ENCODE measurements at places on chromosomes 12 and 14. TPM values are rescaled to one million over a fixed set of nuclear protein-coding genes. Genes with fewer than 3 reads are reported as not detected.
A peak's percentile ranks its signal among the peaks of the same experiment; 100 is the strongest.

Gene ANKRD33
- not detected for total RNA-seq

DNA sequence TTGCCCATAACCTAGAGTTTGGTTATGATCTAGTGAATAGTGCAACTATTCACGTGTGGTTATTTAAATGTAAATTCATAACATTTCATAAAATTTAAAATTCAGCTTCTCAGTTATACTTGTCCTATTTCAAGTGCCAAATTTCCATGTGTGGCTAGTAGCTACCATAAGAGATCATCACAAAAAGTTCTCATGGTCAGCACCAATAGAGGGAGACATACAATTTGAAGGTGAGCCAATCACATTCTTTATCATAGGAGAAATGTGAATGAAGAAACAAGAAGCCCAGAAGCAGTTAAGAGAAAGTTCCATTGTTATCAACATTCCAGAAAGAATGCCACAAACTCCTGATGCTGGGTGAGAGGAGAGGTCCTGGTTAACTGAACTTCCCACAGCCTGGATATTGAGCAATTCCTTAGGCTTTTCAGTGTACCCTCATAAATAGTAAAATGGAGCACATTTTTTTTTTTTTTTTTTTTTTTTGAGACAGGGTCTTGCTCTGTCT, 892.9 kb upstream of the USP15 start:
- H3K4me3 ChIP-seq, result no peak overlapping the region
- no peaks in the 10 kb centered on the region for H3K27me3 ChIP-seq

DNA sequence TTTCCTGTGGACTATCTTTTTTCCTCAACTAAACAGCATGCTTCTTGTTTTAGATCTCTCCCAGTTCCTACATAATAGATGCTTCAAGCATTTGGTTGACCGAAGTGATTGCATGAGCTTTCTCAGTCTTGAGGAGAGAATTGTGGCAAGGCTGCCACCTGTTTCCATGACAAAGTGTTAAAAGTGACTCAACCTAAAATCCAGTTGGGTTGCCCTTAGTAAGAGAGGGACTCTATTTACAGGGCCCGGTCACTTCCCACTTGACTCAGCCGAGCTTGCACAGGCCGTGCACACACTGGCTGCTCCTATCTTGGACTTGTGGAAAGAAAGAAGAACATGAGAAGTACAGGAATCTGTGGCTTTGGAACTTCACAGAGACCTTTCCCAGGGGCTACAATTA, 2.1 kb upstream of the B4GALNT3 start:
- H3K27me3 ChIP-seq, result peaks cover 69% of the 10 kb centered on the region
- no peak for ATAC-seq

DNA sequence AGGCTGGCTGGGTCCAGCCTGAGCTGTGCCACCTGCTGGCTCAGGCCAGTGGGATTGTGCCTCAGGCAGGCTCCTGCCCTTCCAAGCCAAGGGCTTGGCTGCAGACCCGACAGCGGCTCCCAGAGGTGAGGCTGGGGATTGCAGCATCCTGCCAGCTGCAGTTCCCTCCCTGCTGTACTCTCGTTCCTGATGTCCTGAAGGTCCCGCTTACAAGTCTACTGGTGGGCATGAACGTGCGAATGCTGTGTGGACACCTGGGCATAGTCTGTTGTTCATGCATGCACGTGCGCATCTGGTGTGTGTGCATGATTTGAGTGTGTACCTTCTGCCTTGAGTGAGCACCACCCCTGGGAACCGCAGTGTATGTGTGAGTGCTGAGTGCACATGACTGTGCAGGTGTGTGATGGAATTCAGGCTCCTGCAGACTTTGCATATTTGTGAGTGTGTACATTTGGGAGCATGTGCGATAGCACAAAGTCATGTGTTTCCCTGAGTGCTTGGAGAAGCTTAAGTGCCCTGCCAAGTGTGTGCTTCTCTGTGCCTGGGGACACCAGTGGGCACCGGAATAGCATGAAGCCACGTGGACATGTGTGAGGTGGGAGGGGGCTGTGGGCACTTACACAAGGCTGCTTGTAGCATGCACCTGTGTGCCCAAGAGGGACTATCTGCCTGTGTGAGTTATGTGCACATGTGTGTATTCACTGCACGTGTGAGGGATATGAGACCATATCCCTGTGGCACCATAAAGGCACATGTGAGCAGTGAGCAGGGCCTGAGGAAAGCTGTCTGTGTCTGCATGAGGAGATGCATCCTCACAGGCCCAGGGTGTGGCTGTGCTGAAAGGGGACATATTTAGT, 19.3 kb upstream of the KRT7 start:
- peaks cover 23% of the 10 kb centered on the region for H3K27me3 ChIP-seq
- no peaks in the 10 kb centered on the region for H3K36me3 ChIP-seq
- no peak overlapping the region for H3K27ac ChIP-seq

GRCh38 chr14:95185767-95186392, 28.6 kb upstream of the DICER1 start:
- H3K36me3 ChIP-seq, result no peaks in the 10 kb centered on the region
- peak overlapping the region; percentile 66 for H3K27ac ChIP-seq
- no peak overlapping the region for H3K4me3 ChIP-seq

Gene ACADS
- 30.5 TPM for total RNA-seq

DNA sequence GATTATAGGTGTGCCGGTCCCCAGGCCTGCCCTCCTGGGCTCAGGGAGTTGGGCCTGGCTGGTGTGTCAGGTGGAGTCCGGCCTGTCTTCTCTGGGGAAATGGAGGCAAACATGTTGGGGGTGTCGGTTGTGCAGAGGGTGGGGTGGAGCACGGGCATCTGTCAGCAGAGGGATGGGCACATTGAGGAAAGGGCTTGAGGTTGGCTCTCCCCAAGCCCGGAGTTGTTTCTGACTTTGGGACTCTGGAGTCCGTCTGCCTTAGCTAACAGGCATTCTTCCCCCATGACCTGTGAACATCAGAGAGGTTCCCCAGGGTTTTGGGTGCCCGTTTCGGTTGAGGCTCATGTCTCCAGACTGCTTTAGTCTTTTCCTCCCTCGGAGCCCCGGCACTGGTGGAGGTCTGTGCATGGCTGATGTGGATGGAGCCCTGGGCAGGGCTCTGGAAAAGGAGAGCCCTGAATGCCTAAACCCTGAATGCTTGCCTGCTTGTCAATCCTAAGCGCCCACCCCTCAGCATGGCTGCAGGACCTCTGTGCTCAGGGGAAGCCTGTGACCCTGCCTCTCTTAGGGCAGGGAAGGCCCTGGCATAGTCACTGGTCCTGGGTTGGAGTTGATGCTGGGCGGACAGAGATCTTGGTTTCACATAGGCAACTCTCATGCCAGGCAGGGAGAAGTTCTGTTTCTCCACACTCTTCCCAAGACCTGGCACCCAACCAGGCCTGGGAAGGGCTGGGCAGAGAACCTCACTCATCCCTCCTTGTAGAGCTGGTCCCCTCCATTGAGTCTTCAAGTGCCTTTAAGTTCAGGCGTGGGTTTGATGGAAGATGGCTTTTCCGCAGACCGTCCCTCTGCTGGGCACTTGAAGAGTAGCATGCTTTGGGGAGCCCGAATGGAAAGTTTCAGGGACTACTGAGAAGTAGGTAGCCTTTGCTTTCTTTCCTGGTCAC, 12.9 kb downstream of the NYNRIN start:
- no peaks in the 10 kb centered on the region for H3K27me3 ChIP-seq
- ATAC-seq, result peak; percentile 52
- no peak overlapping the region for H3K27ac ChIP-seq
- H3K4me1 ChIP-seq, result no peaks in the 10 kb centered on the region
- no peak overlapping the region for H3K4me3 ChIP-seq

Gene CACNB3
- total RNA-seq, result 39.2 TPM

DNA sequence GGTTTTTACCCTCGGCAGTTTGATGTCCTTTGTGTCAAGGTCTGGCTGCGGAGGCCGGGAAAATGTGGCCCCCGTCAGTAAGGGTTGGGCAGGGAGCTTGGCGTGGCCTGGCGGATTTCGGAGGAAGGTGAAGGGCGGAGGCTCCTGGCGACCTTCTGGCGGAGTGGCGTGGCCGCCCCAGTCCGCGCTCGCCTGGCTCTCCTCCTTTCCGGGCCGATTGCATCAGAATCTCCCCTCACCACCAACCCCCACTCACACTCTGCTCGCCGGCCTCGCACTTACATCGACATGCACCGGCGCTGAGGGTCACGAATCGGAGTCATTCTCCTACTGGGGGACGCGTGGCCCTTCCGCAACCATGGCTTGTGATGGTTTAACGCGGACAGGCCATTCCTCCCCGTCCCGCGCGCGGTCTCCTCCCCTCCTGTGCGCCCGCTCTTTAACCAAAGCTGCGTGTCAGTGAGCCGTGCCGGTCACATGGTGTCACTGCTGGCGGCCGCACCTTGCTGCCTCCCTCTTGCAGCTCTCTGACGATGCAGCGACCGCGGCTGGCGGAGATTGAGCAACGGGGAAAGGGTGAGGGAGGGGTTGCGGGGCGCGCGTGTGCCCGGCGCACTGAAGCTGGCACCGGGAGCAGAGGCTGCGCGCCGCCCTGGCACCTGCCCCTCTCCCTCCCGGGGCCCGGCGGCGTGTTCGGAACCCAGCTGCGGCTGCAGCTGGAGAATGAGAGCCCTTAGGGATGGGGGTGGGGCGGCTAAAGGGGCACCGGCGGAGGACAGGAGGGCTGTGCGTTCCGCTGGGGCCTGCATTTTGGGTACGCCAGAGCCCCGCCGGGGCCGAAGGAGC, at the start of gene SLC38A1:
Gene SLC38A1 (minus strand): TSS at position 461 of the 846 bp plus-strand sequence. CDS start 29,243 bp downstream, outside the sequence.
- peak within 1 kb of the TSS; percentile 63 for H3K4me3 ChIP-seq
- peak; percentile 90 for ATAC-seq
- H3K4me1 ChIP-seq, result peaks cover 45% of the 10 kb centered on the region
- H3K27ac ChIP-seq, result peak within 1 kb of the TSS; percentile 95
- no peaks in the 10 kb centered on the region for H3K36me3 ChIP-seq

Measured in gastroesophageal sphincter (tissue), 4 donors.